ENCODE measurements at places on chromosomes 3 and 15. TPM values are rescaled to one million over a fixed set of nuclear protein-coding genes. Genes with fewer than 3 reads are reported as not detected.

The WDR53 gene
- polyA plus RNA-seq = 15.9 TPM

The IQCH gene
- polyA plus RNA-seq = 7.8 TPM

The MKRN2OS gene
- polyA plus RNA-seq = 2.6 TPM

The SIDT1 gene
- 2.1 TPM for polyA plus RNA-seq

The EPHB3 gene
- polyA plus RNA-seq = 29.1 TPM

The PHLDB2 gene
- 77.7 TPM for polyA plus RNA-seq

The ERICH6 gene
- polyA plus RNA-seq = 1.0 TPM

The CCK gene
- 0.37 TPM for polyA plus RNA-seq

The ATP13A5 gene
- 0.18 TPM for polyA plus RNA-seq

The ADAMTS17 gene
- 2.5 TPM for polyA plus RNA-seq

The STXBP5L gene
- polyA plus RNA-seq = 0.30 TPM

The ROBO2 gene
- polyA plus RNA-seq = 82.8 TPM

The PRRT3 gene
- 5.8 TPM for polyA plus RNA-seq

The KCNH8 gene
- polyA plus RNA-seq = 1.5 TPM

The CMC1 gene
- 32.8 TPM for polyA plus RNA-seq

The IQCF5 gene
- polyA plus RNA-seq = not detected

The MED12L gene
- 2.2 TPM for polyA plus RNA-seq

The ZIC1 gene
- not detected for polyA plus RNA-seq

The TMEM207 gene
- 24.0 TPM for polyA plus RNA-seq

The ITIH1 gene
- polyA plus RNA-seq = 0.12 TPM

The NTRK3 gene
- 8.7 TPM for polyA plus RNA-seq

The ATXN7 gene
- 28.6 TPM for polyA plus RNA-seq

The CAMKV gene
- 0.41 TPM for polyA plus RNA-seq

The CKMT1A gene
- 3.3 TPM for polyA plus RNA-seq

The GOLGA8T gene
- not detected for polyA plus RNA-seq

The RBP2 gene
- polyA plus RNA-seq = 1.2 TPM

The TMOD2 gene
- polyA plus RNA-seq = 4.4 TPM

The ROPN1 gene
- 0.07 TPM for polyA plus RNA-seq

The THSD4 gene
- polyA plus RNA-seq = 31.9 TPM

The LRRC3B gene
- 1.9 TPM for polyA plus RNA-seq

The CHRNB4 gene
- 2.8 TPM for polyA plus RNA-seq

The RRP9 gene
- 22.8 TPM for polyA plus RNA-seq

The TRIM71 gene
- polyA plus RNA-seq = 8.9 TPM

The KATNBL1 gene
- 43.5 TPM for polyA plus RNA-seq

The AADACL2 gene
- polyA plus RNA-seq = not detected

The TIGIT gene
- polyA plus RNA-seq = not detected

The PIERCE2 gene
- polyA plus RNA-seq = 5.8 TPM

The C2CD4A gene
- 0.28 TPM for polyA plus RNA-seq

The USP19 gene
- polyA plus RNA-seq = 61.4 TPM

The CCR9 gene
- polyA plus RNA-seq = not detected

The LRTM1 gene
- 0.10 TPM for polyA plus RNA-seq

The SUSD5 gene
- 3.8 TPM for polyA plus RNA-seq
